ENCODE measurements at places on chromosomes 1 and 21. TPM values are rescaled to one million over a fixed set of nuclear protein-coding genes. Genes with fewer than 3 reads are reported as not detected.

DNA sequence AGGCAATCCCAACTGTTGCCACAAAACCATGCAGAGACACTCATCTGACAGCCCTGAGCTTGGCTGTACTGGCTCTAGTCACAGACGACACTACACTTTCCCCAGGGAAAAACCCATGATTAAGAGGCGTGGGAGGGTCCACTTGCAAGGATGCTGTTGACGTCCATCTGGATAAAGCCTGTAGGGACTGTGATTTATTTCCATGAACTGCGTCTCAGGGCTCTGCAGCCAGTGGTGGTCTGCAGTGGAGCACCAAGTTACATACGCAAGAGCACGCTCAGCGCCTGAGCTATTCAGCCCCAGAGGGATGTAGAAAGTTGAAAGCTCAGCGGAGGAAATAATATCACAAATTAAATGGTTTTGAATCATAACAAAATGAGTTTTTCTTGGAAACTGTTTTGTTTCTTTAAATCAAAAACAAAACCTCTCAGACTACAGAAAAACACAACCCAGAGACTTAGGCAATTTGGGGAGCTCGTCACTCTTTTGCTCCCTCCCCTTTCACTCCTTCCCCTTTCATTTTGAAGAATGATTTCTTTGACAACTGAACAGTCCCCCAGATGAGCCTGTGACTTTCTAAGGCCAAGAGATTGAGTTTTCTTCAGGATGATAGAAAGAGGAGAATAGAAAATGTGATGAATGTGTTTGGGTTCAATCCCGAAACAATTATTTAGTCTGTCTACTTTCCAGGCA, 71.2 kb downstream of the NGF start:
- H3K27ac ChIP-seq = no peak overlapping the region
- H3K4me3 ChIP-seq = no peak overlapping the region
- DNase-seq = peak; percentile 75
- peaks cover 6% of the 10 kb centered on the region for H3K4me1 ChIP-seq

- DNase-seq = no peak
- H3K4me1 ChIP-seq = peaks cover 16% of the 10 kb centered on the region
- H3K27me3 ChIP-seq = peaks cover 52% of the 10 kb centered on the region
- H3K4me3 ChIP-seq = no peak overlapping the region
- H3K36me3 ChIP-seq = no peaks in the 10 kb centered on the region
These were observed 86.5 kb upstream of the RHOU start for GRCh38 chr1:228648647-228649383.

UBE4B gene
- 27.3 TPM for total RNA-seq

CRYBG2 gene
- 0.22 TPM for total RNA-seq

UBXN10 gene
- 0.22 TPM for total RNA-seq

GRCh38 chr1:19651141-19651737, 7.1 kb downstream of the NBL1 start:
- H3K27me3 ChIP-seq = peaks cover 2% of the 10 kb centered on the region
- peak; percentile 72 for DNase-seq
- no peak overlapping the region for H3K4me3 ChIP-seq
- H3K36me3 ChIP-seq = no peaks in the 10 kb centered on the region

DNA sequence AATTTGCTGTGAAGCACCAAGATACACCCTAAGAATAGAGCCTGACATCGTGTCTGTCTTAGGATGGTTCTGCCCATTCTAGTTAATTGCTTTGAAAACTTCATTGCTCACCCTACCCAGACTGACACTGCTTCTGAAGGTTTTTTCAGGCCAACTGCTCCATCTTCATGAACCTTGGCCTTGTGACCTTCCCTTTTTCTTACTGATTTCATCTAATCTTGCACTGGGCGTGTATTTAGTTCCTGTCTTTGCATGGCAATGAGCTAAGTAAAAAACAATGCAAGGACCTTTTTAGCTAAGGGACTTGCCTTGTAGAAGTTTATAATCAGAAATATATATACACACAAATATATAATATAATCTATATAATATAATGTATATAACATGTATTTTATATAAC, 108.0 kb downstream of the PBX1 start:
- H3K4me3 ChIP-seq = no peak overlapping the region
- H3K27me3 ChIP-seq = no peaks in the 10 kb centered on the region
- no peak for DNase-seq
- no peak overlapping the region for H3K27ac ChIP-seq
- H3K4me1 ChIP-seq = peaks cover 3% of the 10 kb centered on the region

GRCh38 chr21:42834726-42835191, 44.6 kb downstream of the WDR4 start:
- peaks cover 5% of the 10 kb centered on the region for H3K4me1 ChIP-seq
- DNase-seq = no peak
- peaks cover 4% of the 10 kb centered on the region for H3K36me3 ChIP-seq
- H3K4me3 ChIP-seq = no peak overlapping the region

GRCh38 chr1:182764029-182764727, 25.4 kb upstream of the NPL start:
- DNase-seq = no peak
- H3K4me1 ChIP-seq = peaks cover 19% of the 10 kb centered on the region
- no peak overlapping the region for H3K4me3 ChIP-seq
- H3K36me3 ChIP-seq = no peaks in the 10 kb centered on the region
- no peaks in the 10 kb centered on the region for H3K27me3 ChIP-seq

GRCh38 chr21:46641656-46642055, 6.2 kb downstream of the PRMT2 start:
- H3K36me3 ChIP-seq = peaks cover 58% of the 10 kb centered on the region
- no peak for DNase-seq
- H3K4me1 ChIP-seq = peaks cover 6% of the 10 kb centered on the region

GRCh38 chr21:41124641-41125201, 43.2 kb upstream of the BACE2 start:
- no peak overlapping the region for H3K4me3 ChIP-seq
- H3K27me3 ChIP-seq = no peaks in the 10 kb centered on the region
- DNase-seq = peak; percentile 91

RAB7B gene
- total RNA-seq = 10.6 TPM

SLC6A17 gene
- total RNA-seq = 0.04 TPM

DNA sequence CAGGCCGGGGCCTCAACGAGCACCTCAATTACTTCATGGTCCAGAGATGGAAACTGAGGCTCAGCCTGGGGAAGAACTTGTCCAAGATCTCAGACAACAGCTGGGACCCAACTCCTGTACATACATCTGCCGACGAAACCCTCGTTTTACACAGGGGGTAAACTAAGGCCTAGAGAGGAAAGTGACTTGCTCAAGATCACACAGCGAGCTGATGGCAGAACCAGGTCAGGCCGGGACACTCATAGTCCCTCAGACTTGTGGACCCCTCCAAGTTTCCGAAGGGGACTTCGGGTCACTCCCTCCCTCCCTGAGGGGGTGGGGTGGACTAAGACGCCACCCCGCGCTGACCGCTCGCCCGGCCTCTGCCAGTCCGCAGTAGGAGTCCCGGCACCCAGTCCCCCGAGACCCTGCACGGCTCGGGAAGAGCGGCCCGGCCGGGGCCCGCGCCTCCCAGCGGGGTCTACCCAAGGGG, 430 bp downstream of the WASF2 start:
- H3K4me3 ChIP-seq = peak overlapping the region; percentile 100
- peak; percentile 75 for DNase-seq
- H3K27ac ChIP-seq = peak overlapping the region; percentile 96
- peaks cover 5% of the 10 kb centered on the region for H3K36me3 ChIP-seq
- peaks cover 27% of the 10 kb centered on the region for H3K4me1 ChIP-seq
- no peaks in the 10 kb centered on the region for H3K27me3 ChIP-seq

OR2G6 gene
- not detected for total RNA-seq

DNA sequence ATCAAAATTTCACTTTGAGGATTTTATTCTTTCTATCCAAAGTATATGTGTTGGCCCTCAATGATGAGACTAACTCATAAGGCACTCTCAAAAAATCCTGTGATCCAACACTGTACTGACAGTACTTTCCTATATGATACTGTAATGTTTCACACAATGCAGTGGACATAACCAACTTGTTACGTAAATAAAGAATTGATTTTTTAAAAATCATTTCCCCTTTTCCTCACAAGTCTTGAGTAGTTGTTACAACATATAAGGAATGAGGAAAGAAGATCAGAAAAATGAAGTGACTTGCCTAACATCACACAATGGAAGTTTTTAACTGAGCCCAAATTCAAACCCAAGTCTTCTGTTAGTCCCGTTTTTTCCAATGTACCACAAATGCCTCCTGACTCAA, 17.2 kb downstream of the PTP4A2 start:
- H3K27ac ChIP-seq = no peak overlapping the region
- peaks cover 6% of the 10 kb centered on the region for H3K36me3 ChIP-seq
- DNase-seq = no peak
- H3K4me3 ChIP-seq = no peak overlapping the region
- H3K27me3 ChIP-seq = no peaks in the 10 kb centered on the region

DNA sequence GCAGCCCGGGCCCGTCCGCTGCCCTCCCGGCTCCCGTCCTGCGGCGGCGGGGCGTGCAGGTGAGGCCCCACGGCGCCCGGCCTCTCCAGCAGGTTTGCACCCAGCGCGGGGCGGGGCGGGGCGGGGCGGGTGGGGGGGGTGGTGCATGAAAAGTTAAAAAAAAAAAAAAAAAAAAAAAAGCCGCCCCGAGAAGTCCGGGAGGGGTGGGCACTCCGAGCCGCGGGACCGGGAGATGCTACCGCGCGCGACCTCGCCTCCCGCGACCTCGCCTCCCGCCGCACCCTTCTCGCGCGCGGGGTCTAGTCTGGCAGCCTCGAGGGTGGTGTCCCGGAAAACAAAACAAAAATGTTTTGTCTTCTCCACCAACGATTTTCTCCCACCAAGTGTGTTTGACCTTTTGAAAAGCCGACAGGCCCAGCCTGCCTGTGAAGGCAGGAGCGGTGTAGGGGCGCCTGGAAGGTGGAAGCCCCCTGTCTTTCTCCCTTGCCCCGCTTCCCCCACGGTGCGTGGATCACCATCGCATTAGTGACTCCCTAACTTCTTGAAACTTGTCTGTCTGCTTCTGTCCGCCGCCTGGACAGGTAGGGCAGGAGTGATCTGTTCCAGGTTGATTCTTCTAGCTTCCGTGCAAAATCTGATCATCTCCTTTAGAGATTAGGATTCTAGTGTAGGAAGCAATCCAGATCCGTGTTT, 569 bp downstream of the RCAN3 start:
- H3K4me3 ChIP-seq = peak overlapping the region; percentile 46
- DNase-seq = no peak
- H3K36me3 ChIP-seq = no peaks in the 10 kb centered on the region
- no peak overlapping the region for H3K27ac ChIP-seq
- H3K4me1 ChIP-seq = peaks cover 9% of the 10 kb centered on the region

DNA sequence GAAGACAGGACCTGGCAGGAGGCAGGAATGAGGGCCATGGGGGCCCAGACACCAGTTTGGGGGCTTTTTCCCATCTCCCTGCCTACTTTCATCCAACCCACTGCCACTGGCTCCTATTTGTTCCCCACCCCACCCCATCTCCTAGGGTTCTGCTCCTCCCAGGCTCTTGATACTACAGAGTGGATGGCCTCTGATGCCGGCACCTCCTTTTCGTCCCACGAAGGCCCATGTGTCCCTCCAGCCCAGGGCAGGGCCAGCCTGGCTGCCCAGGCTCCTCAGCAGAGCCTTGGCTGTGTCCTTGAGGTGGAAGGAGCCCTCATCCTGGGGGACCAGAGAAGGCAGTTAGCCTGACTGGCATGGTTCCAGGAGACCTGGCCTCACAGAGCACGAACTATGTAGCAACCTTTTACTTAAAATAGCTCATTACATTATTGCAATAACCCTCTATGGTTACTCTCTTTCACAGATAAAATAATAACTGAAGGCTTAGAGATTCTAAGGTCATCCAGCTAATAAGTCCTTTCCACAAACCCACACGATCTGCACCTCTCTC, 3.5 kb downstream of the POMGNT1 start:
- DNase-seq = no peak
- no peaks in the 10 kb centered on the region for H3K27me3 ChIP-seq
- H3K4me1 ChIP-seq = peaks cover 21% of the 10 kb centered on the region

GRCh38 chr21:45439901-45440461, 35.0 kb downstream of the COL18A1 start:
- H3K4me3 ChIP-seq = no peak overlapping the region
- H3K36me3 ChIP-seq = no peaks in the 10 kb centered on the region
- no peaks in the 10 kb centered on the region for H3K27me3 ChIP-seq
- peaks cover 38% of the 10 kb centered on the region for H3K4me1 ChIP-seq
- DNase-seq = no peak

PRAMEF4 gene
- total RNA-seq = not detected

NPPB gene
- total RNA-seq = not detected

DNA sequence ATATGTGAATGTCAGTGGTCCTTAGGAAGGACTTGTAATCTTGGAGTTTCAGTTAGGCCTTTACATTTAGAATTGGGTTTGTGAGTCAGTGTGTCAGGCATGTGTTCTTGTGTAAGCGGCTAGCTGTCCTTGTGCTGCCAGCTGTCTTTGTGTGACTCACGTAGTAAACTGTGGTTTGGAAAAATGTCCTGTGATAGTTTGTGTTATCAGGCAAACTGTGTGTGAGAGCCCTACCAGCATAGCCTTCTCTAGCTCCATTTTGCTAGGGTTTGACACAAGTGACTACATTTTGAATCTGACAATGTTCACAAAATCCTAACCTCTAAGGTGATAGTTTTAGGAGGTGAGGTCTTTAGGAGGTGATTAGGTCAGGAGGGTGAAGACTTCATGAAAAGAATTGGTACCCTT, 6.9 kb upstream of the SLC35D1 start:
- H3K27ac ChIP-seq = no peak overlapping the region
- no peak for DNase-seq
- H3K36me3 ChIP-seq = no peaks in the 10 kb centered on the region

DNA sequence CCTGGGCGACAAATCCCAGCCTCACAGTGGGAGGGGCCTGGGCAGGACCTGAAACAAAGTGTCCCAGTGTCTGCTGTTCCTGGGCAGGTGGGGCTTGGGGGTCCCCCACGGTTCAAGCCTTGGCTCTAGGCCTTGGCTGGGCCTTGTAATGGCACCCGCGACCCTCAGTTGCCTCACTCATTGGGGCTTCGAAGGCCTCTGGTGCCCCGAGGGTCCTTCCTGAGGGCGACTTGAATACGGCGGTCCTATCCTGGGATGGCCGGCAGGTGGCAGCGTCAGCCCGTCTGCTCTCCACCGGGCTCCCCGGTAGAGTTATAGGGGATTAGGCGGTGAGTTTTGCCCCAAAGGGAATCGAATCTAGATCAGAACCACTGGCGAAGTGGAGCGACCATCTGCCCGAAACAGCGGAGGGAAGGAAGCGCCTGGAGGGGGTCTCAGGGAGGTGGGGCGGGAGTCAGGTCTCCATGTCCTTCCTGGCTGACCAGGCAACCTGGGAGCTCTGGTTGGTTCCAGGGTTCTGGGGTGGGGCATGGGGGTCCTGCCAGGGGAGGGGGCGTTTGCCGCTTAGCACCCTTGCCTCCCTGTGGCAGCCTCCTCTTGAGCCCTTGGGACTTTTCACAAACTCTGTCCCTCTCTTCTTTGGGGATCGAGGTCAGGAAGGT, 2.1 kb upstream of the PEX10 start:
- no peak overlapping the region for H3K27ac ChIP-seq
- no peak overlapping the region for H3K4me3 ChIP-seq
- peaks cover 21% of the 10 kb centered on the region for H3K27me3 ChIP-seq
- H3K36me3 ChIP-seq = peaks cover 12% of the 10 kb centered on the region

TAS1R1 gene
- total RNA-seq = 2.7 TPM

- no peaks in the 10 kb centered on the region for H3K27me3 ChIP-seq
- H3K27ac ChIP-seq = no peak overlapping the region
- DNase-seq = no peak
- H3K36me3 ChIP-seq = no peaks in the 10 kb centered on the region
- H3K4me3 ChIP-seq = no peak overlapping the region
These were observed 50.9 kb downstream of the PTGS2 start for GRCh38 chr1:186629341-186629740.

- H3K27ac ChIP-seq = peak overlapping the region; percentile 87
- H3K4me1 ChIP-seq = peaks cover 17% of the 10 kb centered on the region
- no peaks in the 10 kb centered on the region for H3K27me3 ChIP-seq
These were observed 4.0 kb downstream of the GLMP start for GRCh38 chr1:156291226-156292061.

Data from muscle of leg (tissue), 16 donors.